KBM-7 (cell line): ENCODE measurements at places on chromosomes 12 and 14.
A peak's percentile ranks its signal among the peaks of the same experiment; 100 is the strongest.

- no peak for DNase-seq
These were observed 99.1 kb downstream of the TBC1D30 start for GRCh38 chr12:64923536-64923935.

- no peak for DNase-seq
These were observed 18.7 kb upstream of the EPYC start for GRCh38 chr12:91023326-91024004.

- DNase-seq, result no peak
These were observed 10.4 kb downstream of the OSBPL8 start for GRCh38 chr12:76549131-76549530.

GRCh38 chr12:122527478-122527944, 462 bp downstream of the KNTC1 start:
- DNase-seq, result no peak

DNA sequence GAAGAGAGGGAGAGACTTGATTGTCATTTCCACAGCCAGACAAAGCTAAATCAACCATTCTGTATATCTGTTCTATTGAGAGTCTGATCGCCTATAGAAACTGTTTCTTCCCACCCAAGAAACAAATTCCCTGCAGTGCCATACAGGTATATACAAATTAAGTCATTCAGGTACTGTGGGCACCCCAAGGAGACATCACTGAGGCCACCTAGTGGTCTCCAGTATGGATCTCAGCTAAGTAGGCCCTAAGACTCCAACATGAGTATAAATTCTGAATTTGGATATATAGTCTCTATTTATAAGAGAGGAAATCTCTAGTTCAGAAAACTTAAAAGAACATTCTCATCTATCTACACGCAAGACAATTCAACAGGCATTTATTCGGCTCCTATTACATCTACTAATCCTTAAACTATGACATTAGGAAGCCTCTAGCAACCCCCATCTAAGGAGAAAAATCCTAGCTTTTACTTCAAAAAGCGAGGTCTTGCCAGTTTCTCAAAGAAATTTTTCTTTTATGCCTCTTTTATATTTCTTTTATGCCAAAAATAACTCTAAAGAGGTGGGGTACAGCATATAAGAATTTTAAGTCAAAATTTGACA, 62.6 kb downstream of the DCAF5 start:
- DNase-seq, result peak; percentile 38

- DNase-seq, result no peak
These were observed 362.9 kb downstream of the RAD51B start for GRCh38 chr14:68182492-68182891.

DNA sequence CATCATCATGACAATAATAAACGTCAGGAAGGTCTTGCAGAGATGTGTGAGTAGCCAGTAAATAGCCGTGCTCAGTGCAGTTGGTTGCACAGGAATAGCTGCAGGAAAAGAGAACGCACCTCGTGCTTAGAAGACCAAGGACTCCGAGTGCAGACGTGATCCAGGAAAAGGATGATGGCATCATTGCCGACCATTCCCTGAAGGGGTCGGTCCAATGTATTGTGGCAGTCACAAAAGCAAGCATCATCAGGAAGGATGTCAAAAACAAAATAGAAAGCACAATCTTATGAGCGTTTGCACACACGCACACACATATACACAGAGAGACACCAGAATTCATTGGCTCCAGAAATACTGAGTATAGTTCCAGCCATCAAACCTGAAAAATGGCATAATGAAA, 12.8 kb downstream of the DUSP6 start:
- no peak for DNase-seq

- DNase-seq, result no peak
These were observed 5.2 kb downstream of the IRF2BPL start for GRCh38 chr14:77023001-77023996.

GRCh38 chr14:96408608-96409007, 16.7 kb downstream of the AK7 start:
- no peak for DNase-seq

GRCh38 chr12:1632702-1633101, 3.7 kb downstream of the WNT5B start:
- no peak for DNase-seq

DNA sequence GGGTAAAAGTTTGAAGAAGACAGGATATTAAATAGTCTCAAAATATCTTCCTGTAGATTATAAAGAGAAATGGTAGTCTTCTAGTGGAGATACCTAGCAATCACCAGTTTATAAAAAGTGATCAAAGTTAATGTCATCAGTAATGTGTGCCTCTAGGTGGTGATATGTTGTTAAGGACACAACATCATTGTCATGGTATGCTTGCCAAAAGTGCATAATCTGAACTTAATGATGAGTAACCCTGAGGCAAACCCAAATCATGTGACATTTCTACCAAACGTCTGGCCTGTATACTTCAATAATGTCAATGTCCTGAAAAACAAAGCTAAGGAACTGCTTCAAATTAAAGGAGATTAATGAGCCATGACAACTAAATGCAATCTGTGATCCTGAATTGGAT, 214.7 kb downstream of the PHLDA1 start:
- DNase-seq, result no peak

DNA sequence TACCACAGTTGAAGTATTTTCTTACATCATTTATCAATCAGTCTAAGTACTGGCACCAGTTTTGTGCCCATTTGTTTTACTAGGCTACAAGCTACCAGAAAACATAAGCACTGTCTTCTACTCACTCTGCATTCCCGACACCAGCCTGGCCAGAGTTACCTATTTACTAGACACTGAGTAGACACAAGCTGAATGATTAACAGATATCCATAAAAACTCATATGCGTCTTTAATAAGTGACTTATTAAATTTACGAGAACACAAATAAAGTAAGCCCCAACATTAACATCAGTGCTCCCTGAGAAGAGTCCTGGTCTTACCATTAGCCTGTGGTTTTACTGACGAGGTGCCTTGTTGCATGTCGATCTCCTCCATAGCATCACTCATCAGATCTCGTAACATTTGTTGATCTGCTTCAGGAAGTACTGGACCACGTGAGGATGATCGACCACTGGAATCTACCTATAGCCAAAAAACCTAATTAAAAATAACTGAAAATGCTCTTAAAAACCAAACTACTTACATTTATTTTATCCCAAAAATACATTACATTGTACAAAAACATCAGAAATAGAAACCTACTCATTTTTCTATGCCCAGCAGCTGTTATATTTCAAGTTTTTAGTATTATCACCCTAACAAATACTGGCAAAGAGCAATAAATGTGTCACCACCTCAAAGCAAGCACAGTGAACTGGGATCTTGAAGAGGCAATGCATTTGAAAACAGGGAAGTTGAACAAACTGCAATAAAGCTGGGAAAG, 53.3 kb downstream of the BDKRB1 start:
- no peak for DNase-seq

GRCh38 chr12:53505555-53506449, 1.5 kb downstream of the NPFF start:
- DNase-seq, result no peak

DNA sequence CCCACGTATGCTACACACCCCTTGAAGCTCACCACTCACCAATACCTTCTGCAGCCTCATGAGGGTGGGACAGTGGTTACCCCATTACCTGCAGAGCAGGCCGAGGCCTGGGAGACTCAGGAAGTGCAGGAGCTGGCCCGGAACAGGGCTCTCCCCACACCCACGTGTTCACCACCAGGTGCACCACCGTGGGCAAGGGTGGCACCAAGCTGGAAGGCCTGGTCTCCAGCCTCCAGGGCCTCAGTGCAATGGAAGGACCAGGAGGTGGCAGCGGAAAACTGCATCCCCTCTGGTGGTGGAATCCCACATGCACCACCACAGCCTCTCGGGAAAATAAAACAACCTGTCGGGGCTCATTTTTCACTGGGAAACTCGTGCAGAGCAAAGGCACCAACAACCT, 36.4 kb downstream of the ITPK1 start:
- no peak for DNase-seq

DNA sequence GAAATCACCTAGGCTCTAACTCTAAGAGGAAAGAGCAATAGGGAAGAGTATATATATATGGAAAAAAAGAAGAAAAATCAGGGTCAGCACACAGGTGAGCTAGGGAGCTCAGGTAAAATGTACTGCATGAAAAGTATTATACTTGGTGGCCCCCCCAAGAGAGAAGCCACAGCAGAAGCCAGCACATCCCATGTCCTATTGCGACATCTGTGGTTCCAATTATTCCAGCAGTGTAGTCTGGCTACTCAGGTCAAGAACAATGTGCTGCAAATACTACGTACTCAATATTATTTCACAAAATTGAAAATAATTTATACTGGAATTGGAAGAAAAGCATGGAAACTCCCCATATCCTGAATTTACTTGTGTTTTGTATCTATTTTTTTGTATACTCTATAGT, 85.5 kb downstream of the CEP83 start:
- no peak for DNase-seq

DNA sequence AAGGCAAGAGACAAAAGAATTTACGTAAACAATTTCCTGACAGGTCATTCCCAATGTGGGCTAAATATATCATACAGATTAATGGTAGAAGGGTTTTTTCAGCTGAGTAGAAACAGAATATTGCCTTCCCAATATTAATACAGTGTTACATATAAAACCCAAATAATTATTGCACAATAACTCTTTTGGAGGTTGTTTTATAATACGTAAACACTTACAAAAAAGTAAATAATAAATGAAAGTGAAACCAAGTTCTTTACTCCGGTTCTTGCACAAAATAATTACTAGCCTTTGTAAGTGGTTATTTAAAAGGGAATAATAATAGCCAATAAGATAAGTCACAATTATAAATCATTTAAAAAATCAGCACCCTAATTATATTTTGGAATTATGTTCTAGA, 118.6 kb upstream of the SSTR1 start:
- no peak for DNase-seq

DNA sequence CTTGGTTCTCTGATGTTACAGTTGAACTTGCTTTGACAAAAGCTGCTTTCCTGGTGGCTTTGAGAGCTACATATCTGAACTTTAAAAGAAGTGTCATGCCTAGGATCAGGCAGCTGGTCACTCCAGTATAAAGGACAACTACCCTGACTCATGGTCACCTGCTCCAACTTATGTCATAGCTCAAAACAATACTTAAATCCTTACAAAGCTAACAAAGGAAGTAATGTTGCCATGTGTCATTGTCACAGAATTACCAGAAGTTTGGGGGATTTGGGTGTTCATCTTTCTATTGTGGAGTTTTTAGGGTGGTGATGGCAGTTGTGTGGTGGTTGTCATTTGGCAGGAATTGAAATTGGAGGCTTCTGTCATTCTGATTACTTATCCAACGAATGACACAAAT, 1.8 kb upstream of the TCP11L2 start:
- DNase-seq, result no peak

- no peak for DNase-seq
These were observed 2.7 kb downstream of the KHNYN start for GRCh38 chr14:24432259-24433131.

DNA sequence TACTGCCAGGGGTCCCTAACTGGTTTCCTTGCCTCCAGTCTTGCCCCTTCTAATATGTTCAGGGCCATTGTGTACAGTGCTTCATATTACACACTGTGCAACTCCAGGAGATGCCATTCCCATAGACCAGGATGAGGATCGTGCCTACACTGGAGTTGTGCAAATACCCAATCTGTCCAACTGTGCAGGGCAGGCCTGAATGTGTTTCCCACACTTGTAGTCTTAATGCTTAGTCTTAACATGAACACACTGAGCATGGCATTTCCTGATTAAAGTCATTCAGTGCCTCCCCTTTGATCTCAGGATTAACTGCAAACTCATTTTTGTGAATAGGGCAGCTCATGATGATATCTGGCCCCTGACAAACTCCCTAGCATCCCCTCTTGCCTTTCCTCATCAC, 165.5 kb downstream of the TTC8 start:
- DNase-seq, result no peak

- no peak for DNase-seq
These were observed 23.4 kb downstream of the FBXO34 start for GRCh38 chr14:55294603-55295002.

- DNase-seq, result no peak
These were observed 224.0 kb downstream of the TTC6 start for GRCh38 chr14:37819155-37820015.

DNA sequence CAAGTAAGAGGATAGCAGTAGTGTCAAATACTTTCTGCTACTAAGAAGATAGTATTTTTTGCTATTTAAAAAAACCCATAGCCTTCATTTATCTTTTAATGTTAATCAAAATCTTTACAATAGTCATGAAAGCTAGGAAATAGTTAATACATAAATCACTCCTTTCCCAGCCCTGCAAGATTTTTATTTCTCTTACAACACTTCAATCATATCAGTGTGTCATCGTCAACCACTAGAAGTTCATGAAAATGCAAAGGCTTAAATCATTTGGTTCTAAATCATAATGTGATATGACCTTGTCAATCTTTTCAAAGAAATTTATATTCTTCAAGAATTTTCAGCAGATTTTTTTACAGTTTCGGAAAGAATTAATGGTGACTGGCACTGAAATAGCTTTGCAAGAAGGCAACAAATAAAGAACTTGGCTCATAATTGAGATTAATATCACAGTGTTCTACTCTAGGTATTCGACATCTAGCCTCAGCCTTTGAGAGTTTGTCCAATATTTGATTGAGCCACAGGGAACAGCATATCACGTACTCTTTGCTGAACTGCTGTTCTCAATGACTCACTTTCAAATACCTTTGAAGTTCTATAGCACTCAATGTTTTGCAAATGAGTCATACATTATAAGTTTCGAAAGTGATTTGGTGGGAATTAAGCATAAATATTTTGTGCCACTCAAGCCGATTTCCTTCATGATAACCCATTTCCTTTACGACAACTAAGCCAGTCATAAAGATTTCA, 384.0 kb upstream of the FOXG1 start:
- no peak for DNase-seq

DNA sequence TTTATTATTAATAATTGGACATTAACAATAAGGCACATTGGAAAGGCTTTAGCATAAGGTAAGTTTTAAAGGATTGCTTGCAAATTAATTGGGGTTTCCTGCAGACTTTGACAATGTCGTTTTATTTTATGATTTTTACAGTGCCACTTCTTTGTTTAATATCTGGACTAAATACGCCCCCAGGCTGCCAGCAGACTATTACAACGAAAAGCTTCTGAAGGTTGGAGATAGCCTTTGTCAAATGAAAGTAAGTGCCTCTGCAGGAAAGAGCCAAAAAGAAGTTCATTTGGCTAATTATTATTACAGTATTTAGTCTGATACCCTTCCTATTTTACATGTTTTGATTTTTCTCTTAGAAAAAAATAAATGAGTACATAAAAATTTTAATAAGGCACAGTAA, 11.3 kb downstream of the CFAP54 start:
- DNase-seq, result no peak

- DNase-seq, result no peak
These were observed 11.9 kb downstream of the KCNH3 start for GRCh38 chr12:49550693-49551252.
